ENCODE measurements at places on chromosomes 1 and 21. TPM values are rescaled to one million over a fixed set of nuclear protein-coding genes. Genes with fewer than 3 reads are reported as not detected.

GRCh38 chr1:112083487-112083886, 94.0 kb upstream of the KCND3 start:
- H3K36me3 ChIP-seq = no peaks in the 10 kb centered on the region
- H3K4me3 ChIP-seq = no peak overlapping the region
- peaks cover 10% of the 10 kb centered on the region for H3K27me3 ChIP-seq

GRCh38 chr1:54757833-54758232, 6.5 kb downstream of the PARS2 start:
- H3K27me3 ChIP-seq = no peaks in the 10 kb centered on the region
- H3K4me1 ChIP-seq = no peaks in the 10 kb centered on the region
- DNase-seq = no peak
- H3K4me3 ChIP-seq = no peak overlapping the region

GRCh38 chr1:67850151-67850551, 16.9 kb upstream of the GNG12 start:
- no peak for DNase-seq
- no peaks in the 10 kb centered on the region for H3K36me3 ChIP-seq
- H3K27me3 ChIP-seq = no peaks in the 10 kb centered on the region
- H3K4me1 ChIP-seq = peaks cover 11% of the 10 kb centered on the region
- H3K4me3 ChIP-seq = no peak overlapping the region

DNA sequence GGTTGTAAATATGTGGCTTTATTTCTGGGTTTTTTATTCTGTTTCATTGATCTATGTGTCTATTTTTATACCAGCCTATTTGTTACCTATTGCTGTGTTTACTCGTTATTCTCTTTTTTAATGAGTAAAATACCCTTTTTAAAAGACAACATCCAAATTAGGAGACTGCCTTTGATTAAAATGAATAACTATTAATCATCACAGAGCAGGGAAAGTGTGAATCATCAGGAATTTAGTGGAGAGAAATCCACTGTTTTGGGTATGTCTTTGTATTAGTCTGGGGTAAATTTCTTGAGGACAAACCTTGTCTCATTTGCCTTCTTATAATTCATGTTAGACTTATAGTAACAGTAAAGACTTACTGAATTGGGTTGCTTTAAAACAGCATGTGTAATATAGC, 12.1 kb downstream of the DISC1 start:
- no peak for DNase-seq
- H3K36me3 ChIP-seq = no peaks in the 10 kb centered on the region
- peaks cover 19% of the 10 kb centered on the region for H3K4me1 ChIP-seq
- no peak overlapping the region for H3K27ac ChIP-seq

- no peak for DNase-seq
- no peaks in the 10 kb centered on the region for H3K27me3 ChIP-seq
- no peak overlapping the region for H3K4me3 ChIP-seq
These were observed 12.0 kb downstream of the NCMAP start for GRCh38 chr1:24567792-24568388.

DNA sequence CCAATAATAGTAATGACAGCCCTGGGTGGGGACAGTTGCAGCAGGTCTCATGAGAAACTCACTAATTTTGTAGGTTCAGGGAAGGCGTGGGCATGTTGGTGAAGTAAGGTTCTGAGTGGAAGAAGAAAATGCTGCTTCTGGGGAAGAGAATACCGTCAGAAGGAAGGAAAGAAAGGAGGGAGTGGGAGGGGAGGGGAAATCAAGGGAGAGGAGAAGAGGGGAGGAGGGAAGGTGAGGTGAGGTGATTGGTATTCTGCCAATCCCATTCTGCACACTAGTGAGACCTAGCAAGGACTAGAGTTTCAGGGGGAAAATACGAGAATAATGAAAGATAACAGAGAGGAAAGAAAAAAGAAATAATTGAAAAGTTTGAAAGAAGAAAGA, 32.4 kb upstream of the MGST3 start:
- H3K36me3 ChIP-seq = no peaks in the 10 kb centered on the region
- DNase-seq = no peak
- peaks cover 14% of the 10 kb centered on the region for H3K4me1 ChIP-seq
- H3K4me3 ChIP-seq = peak overlapping the region; percentile 74

GRCh38 chr1:231836227-231836893, 209.8 kb downstream of the DISC1 start:
- H3K27me3 ChIP-seq = no peaks in the 10 kb centered on the region
- H3K36me3 ChIP-seq = no peaks in the 10 kb centered on the region
- no peak for DNase-seq

GRCh38 chr21:32544697-32545096, 40.6 kb downstream of the TCP10L start:
- no peaks in the 10 kb centered on the region for H3K36me3 ChIP-seq
- no peak for DNase-seq
- no peaks in the 10 kb centered on the region for H3K4me1 ChIP-seq
- no peak overlapping the region for H3K4me3 ChIP-seq

GRCh38 chr1:245092638-245092976, 62.2 kb upstream of the KIF26B start:
- no peaks in the 10 kb centered on the region for H3K27me3 ChIP-seq
- no peaks in the 10 kb centered on the region for H3K4me1 ChIP-seq
- peaks cover 13% of the 10 kb centered on the region for H3K36me3 ChIP-seq
- H3K27ac ChIP-seq = no peak overlapping the region
- no peak for DNase-seq
- no peak overlapping the region for H3K4me3 ChIP-seq

DNA sequence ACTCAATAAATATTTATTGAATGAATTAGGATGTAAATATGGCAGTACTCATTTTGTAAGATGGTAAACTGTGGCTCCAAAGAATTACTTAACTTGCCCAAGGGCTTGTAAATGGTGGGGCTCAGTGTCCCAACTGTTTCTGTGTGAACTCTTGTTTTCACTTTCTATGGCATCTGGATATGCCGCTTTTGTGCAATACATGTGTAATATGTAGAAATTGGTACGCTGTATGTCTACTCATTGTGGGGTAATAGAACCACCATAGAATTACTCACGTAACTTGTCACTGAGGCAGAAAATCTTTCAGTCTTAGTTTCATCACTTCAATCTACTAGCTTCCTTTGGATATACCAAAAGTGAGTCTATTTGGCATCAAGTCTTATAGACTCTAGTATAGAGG, 977 bp downstream of the PRPF3 start:
- no peak for DNase-seq
- H3K27ac ChIP-seq = no peak overlapping the region
- H3K4me1 ChIP-seq = peaks cover 28% of the 10 kb centered on the region
- peaks cover 33% of the 10 kb centered on the region for H3K36me3 ChIP-seq
- no peaks in the 10 kb centered on the region for H3K27me3 ChIP-seq

DNA sequence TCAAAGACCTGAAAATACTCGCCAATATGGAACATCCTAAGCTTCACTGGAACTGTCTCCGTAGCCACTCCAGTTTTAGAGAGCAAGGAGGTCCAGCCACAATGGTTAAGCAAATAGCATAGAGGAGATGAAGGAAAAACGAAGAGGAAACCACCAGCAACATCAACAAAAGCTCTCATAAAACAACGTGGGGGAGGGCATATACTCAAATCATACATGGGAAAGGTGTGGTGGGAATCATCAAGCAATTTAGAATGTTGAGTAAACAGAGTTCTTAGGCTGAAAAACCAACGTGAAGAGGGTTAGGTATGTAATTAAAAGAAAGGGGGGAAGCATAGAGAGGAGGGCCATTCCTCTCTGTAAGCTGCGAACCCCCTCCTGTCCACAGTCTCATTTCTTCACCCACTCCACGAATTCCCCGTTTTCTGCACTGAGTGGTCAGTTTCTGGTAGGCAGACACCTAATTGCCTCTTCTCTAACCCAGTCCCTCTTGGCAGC, 1.0 kb downstream of the TMEM59 start:
- no peak for DNase-seq
- peaks cover 75% of the 10 kb centered on the region for H3K4me1 ChIP-seq
- peak overlapping the region; percentile 98 for H3K4me3 ChIP-seq
- H3K27me3 ChIP-seq = no peaks in the 10 kb centered on the region
- peak overlapping the region; percentile 97 for H3K27ac ChIP-seq

- no peaks in the 10 kb centered on the region for H3K27me3 ChIP-seq
- peaks cover 52% of the 10 kb centered on the region for H3K36me3 ChIP-seq
- DNase-seq = no peak
- H3K4me3 ChIP-seq = no peak overlapping the region
- H3K4me1 ChIP-seq = no peaks in the 10 kb centered on the region
These were observed 25.6 kb downstream of the LRRC42 start for GRCh38 chr1:53971718-53972117.

DNA sequence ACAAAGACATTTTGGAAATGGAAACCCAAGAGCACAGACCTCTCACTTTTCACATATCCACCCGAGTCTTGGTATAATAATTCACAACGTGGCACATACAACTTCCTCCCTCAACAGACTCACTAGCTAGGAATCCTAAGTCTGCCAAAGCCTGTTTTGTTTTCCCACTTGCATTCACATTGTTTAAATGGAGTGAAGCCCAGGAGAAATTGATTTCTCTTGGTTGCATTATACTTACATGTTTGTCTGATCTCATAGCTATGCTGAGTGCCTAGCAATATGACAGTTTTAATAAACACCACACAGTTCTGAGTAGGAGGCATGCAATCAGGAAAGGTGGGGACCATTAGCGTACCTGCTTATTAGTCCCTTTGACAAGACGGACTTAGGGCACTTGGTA, 348.6 kb upstream of the ADGRL4 start:
- no peaks in the 10 kb centered on the region for H3K4me1 ChIP-seq
- no peaks in the 10 kb centered on the region for H3K27me3 ChIP-seq
- no peak overlapping the region for H3K4me3 ChIP-seq
- no peak overlapping the region for H3K27ac ChIP-seq

GRCh38 chr1:170073893-170074249, 624 bp downstream of the KIFAP3 start:
- peak overlapping the region; percentile 80 for H3K4me3 ChIP-seq
- H3K4me1 ChIP-seq = peaks cover 33% of the 10 kb centered on the region
- peaks cover 11% of the 10 kb centered on the region for H3K36me3 ChIP-seq
- no peaks in the 10 kb centered on the region for H3K27me3 ChIP-seq
- peak overlapping the region; percentile 87 for H3K27ac ChIP-seq

GRCh38 chr1:104182251-104182650, 432.6 kb downstream of the AMY1C start:
- H3K36me3 ChIP-seq = no peaks in the 10 kb centered on the region
- H3K27me3 ChIP-seq = no peaks in the 10 kb centered on the region
- no peaks in the 10 kb centered on the region for H3K4me1 ChIP-seq
- no peak for DNase-seq
- H3K27ac ChIP-seq = no peak overlapping the region

GRCh38 chr1:66046415-66046814, 253.7 kb downstream of the PDE4B start:
- DNase-seq = no peak
- no peaks in the 10 kb centered on the region for H3K4me1 ChIP-seq
- no peak overlapping the region for H3K27ac ChIP-seq
- no peak overlapping the region for H3K4me3 ChIP-seq
- H3K27me3 ChIP-seq = peaks cover 4% of the 10 kb centered on the region

GRCh38 chr1:41573785-41574713, 89.6 kb upstream of the EDN2 start:
- no peaks in the 10 kb centered on the region for H3K36me3 ChIP-seq
- H3K4me3 ChIP-seq = no peak overlapping the region
- no peak overlapping the region for H3K27ac ChIP-seq
- no peaks in the 10 kb centered on the region for H3K27me3 ChIP-seq

DNA sequence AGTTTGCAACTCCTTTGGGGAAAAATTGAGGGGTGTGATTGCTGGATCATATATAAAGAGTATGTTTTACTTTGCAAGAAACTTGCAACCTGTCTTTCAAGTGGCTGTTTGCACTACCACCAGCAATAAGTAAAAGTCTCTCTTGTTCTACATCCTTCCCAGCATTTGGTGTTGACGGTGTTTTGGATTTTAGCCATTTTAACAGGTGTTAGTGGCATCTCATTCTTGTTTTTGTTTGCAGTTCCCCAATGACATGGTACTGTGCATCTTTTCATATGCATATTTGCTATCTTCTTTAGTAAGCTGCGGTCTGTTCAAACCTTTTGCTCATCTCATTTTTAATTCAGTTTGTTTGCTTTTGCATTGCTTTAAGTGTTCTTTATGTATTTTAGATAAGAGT, 535.5 kb downstream of the LRRIQ3 start:
- H3K27ac ChIP-seq = no peak overlapping the region
- no peaks in the 10 kb centered on the region for H3K27me3 ChIP-seq
- H3K4me1 ChIP-seq = no peaks in the 10 kb centered on the region
- no peaks in the 10 kb centered on the region for H3K36me3 ChIP-seq
- no peak for DNase-seq

DNA sequence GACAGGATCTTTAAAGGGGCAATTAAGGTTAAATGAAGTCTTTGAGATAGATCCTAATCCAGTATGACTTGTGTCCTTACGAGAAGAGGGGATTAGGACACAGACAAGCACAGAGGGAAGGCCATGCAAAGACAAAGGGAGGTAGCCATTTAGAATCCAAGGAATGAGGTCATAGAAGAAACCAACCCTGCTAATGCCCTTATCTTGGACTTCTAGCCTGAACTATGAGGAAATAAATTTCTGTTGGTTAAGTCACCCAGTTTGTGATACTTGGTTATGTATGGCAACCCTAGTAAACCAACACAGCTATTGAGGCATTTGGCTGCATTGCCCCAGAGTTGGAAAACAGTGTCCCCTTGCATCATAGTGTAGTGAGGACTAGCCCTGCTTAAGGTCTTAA, 121.3 kb downstream of the MAST2 start:
- H3K4me3 ChIP-seq = no peak overlapping the region
- DNase-seq = no peak
- no peaks in the 10 kb centered on the region for H3K36me3 ChIP-seq

DNA sequence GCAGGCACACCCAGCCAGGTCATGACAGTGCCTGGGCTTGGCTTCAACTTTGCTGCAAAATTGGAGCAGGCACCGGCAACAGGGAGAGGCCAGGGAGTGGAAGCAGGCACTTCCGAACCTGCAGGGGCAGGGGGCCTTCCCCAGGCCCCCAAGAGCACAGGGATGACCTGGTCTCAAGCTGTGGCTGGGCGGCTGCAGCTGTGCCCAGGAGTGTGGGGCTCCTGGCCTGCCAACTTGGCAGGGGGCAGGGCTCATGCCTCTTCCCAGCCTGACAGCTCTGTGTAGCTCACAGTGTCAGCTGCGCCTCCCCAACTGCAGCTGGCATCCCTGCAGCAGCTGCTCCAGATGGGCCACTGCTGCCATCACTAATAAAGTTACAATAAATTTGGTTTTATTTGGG, 51.5 kb upstream of the SCYL3 start:
- H3K4me3 ChIP-seq = no peak overlapping the region
- H3K27me3 ChIP-seq = no peaks in the 10 kb centered on the region
- no peak overlapping the region for H3K27ac ChIP-seq
- H3K36me3 ChIP-seq = peaks cover 8% of the 10 kb centered on the region
- DNase-seq = no peak

RGS13 gene
- total RNA-seq = 0.22 TPM

PADI6 gene
- total RNA-seq = not detected

ITLN2 gene
- total RNA-seq = 0.19 TPM

ERVH48-1 gene
- total RNA-seq = not detected

TCHHL1 gene
- not detected for total RNA-seq

GPR89B gene
- 6.2 TPM for total RNA-seq

SPRR5 gene
- total RNA-seq = not detected

HPCAL4 gene
- total RNA-seq = 0.88 TPM

SPRR2E gene
- total RNA-seq = not detected

AKR7A3 gene
- total RNA-seq = 0.14 TPM

LPGAT1 gene
- total RNA-seq = 24.9 TPM

Measured in left ventricle myocardium inferior (tissue), 1 donor.